ENCODE measurements at places on chromosomes 12 and 14.
A peak's percentile ranks its signal among the peaks of the same experiment; 100 is the strongest.

DNA sequence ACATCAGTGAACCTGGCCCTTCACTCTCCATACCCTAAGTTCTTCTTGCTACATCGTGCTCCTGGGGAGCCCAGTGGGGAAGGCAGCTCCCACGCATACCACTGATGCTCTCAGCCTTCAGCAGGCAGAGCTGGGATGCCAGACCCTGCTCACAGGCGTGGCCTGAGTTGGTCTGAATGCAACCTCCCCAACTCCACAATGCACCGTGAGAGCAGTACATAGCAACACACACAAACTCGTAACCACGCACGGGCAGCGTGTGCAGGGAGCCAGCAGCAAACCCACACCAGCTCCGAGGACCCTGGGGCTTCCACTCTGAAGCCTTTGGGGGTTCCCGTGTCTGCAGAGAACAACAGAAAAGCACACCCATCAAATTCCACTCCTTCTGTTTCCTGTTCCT, 37.3 kb downstream of the ANO2 start:
- no peak for DNase-seq

GRCh38 chr14:77812028-77812427, 12.1 kb downstream of the ADCK1 start:
- no peak for DNase-seq

DNA sequence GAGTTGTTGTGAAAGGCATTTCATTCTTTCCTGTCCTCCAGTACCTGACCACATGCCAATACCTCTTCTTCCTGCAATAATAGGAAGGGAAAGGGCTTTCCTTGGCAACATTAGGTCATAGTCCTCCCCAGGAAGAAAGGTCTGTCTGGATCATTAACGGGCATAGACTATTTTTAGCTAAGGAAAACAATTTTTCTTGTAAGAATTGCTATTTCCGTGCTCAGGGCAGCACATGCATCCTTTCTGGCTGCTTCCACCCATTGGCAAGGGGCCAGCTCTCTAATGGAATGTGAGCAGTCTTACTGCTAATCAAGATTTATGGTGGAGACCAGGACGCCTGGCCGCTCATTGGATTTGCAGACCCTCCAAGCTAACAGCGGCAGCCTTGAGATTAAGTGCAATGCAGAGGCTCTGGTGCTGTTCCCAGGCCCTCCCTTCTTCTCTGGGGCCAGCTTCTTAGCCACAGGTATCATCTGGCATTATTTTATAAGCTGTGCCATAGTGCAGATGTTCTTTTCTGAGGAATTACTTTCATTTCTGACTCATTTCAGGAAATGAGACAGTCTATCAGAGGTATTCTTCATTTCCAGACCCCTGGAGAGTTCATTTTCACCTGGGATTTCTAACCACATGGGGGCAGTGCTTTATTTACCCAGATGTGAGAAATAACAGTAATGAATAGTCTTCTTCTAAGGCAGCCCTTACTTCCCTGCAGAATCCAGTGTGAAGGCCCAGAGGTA, 52.9 kb downstream of the ANO6 start:
- peak; percentile 83 for DNase-seq

GRCh38 chr14:86935241-86935885, 1057.6 kb downstream of the GALC start:
- DNase-seq = peak; percentile 47

GRCh38 chr12:79547735-79548609, 142.8 kb downstream of the PAWR start:
- peak; percentile 43 for DNase-seq

GRCh38 chr12:32134101-32134888, 27.6 kb downstream of the BICD1 start:
- no peak for DNase-seq

GRCh38 chr12:132319359-132319950, 9.9 kb downstream of the GALNT9 start:
- DNase-seq = no peak

- DNase-seq = no peak
Measured at GRCh38 chr12:24725616-24726015, 223.3 kb downstream of the BCAT1 start.

DNA sequence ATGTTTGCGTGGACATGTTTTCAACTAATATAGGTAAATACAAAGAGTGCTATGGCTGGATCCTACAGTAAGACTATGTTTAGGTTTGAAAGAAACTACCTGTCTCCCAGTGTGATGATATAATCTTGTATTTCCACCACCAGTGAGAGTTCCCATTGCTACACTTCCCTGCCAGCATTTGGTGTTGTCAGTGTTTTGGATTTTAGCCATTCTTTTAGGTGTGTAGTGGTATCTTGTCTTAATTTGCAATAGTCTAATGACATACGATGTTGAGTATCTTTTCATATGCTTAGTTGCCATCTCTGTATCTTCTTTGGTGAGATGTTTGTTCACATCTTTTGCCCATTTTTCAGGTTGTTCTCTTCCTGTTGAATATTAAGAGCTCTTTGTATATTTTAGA, 103.5 kb downstream of the RALGAPA1 start:
- DNase-seq = no peak

- DNase-seq = no peak
Measured at GRCh38 chr14:21105095-21105494, 4.2 kb downstream of the TMEM253 start.

DNA sequence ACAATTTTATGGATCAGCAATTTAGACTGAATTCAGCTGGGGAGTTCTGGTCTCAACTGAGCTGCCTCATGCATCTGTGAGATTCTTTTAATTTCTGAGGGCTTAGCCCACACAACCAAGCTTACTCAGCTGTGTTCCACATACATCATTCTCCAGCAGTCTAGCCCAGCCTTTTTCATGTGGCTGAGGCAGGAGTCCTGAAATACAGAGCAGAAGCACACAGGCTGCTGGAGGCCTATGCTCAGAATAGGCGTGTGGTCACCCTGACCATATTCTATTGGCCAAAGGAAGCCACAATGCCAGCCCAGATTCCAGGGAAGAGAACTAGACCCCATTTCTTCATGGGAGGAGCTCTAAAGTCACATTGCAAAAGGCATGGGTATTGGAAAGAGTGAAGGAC, 72.3 kb upstream of the DHRS4 start:
- DNase-seq = peak; percentile 2

- DNase-seq = no peak
Measured at GRCh38 chr12:81942594-81942993, 183.4 kb upstream of the PPFIA2 start.

- no peak for DNase-seq
Measured at GRCh38 chr14:92493492-92493891, 20.1 kb upstream of the RIN3 start.

- no peak for DNase-seq
Measured at GRCh38 chr14:24411443-24412389, 12.9 kb downstream of the NYNRIN start.

DNA sequence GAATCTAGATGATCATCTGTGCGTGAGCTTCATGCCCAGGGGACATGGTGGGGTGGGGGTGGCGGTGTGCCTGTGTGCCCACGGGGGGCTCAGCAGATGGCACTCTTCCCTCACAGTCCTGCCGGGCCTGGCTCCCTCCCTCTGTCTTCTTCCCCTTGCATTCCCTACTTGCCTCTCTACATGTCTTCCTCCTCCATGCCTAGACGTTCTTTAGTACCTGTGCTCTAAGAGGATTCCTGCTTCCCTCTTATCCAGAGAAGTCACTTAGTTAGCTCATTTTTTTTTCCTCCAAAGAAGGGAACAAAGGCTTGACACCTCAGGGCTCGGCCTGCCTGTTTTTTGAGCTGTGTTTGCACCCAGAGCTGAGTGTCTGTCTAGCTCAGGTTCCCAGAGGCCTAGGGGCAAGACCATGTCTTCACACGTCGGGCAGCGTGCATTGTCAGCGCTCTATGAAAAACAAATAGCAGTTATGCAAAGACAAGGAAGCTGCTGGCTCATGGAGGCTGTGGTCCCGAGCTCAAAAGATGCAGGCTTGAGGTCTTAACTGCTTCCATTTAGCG, 48.8 kb downstream of the NINJ2 start:
- DNase-seq = no peak

GRCh38 chr12:54251667-54252284, 28.1 kb downstream of the CBX5 start:
- DNase-seq = no peak

DNA sequence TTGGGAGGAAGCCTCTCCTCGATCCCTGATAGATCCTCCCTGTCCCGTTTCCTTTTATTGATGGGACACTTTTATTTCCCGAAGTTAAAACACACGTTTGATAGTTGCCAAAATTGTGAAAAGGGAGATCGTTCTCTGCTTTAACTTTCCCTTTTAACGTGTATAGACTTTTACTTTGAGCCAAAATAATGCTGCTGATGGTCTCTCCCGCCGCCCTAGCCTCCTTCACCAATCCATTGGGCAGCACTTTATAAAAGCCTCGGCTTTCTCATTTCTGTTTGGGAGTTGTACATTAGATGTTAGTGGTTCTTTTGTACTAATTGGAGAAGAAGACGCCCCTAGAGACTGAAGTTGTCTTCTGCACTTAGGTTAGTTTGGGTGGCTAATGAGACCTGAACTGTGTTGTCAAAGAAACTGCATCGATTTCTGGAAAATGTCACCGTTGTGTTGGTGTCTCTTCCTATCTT, 1.4 kb downstream of the TMTC2 start:
- no peak for DNase-seq

DNA sequence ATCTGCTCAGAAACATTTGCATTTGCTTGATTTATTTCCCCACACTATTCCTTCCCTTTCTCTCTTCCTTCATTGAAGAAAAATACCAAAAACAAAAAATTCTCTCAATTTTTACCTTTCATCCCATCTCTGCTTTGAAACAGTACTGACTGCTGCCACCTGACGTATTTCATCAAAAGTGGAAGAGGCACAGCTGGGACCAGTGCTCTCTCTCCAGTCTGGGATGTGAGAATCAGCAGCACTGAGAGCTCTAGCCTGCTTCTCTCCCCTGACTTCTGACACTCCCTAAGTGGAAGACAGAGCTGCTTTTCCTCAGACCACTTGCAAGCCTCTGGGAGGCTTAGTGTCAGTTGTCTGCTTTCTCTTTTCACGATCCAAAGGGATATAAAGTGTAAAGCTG, 36.9 kb downstream of the TTLL5 start:
- no peak for DNase-seq

GRCh38 chr12:42201063-42201462, 37.0 kb downstream of the YAF2 start:
- DNase-seq = no peak

DNA sequence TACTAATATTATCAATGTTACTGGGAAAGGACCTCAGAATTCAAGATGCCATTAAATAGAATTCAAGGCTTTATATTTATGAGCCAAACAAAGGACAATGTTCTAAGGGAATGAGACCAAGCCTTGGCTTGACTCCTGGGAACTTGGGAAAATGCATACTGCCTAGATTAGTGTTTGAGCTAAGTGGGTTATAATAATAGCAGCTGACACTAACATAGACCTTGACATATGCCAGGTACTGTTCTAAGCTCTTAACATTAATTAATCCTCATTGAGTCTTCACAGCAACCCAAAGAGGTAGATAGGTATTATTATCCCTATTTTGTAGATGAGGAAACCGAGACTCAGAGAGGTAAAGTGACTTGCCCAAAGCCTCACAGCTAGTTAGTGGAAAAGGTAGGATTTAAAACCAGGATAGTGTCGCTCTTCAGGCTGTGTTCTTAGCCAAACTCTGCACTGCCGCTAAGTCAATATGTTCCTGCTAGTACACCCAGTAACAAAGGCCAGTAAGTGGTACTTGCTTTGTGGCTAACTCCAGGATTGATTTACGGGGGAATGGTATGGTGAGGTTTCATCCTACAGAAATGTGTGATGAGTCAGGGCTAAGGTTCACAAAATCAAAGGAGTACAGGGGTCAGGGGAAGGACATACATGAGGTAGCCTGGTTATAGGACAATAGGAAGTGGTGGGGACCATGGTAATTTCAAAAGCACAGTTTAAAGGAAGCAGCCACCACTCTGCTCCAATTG, 35.8 kb upstream of the PRKAB1 start:
- DNase-seq = no peak

DNA sequence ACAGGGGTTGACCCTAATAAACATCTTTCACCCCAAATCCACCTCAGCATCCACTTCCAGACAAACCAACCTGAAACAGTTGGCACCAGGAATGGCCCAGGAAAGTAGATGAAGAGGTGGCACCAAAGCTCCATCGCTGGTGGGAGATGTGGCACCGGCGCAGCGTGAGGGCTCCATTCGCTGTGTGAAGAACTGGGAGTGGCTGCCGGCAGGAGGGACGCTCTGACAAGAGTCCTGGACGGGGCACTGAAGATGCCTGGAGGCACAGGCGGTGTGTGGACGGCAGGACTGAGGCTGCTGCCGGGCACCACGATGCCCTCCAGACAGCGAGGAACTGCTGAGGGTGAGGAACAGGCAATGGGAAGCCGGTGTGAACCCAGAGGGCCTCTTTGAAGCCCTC, 29.3 kb downstream of the DIO3 start:
- DNase-seq = no peak

GRCh38 chr12:110246636-110247339, 34.3 kb upstream of the ATP2A2 start:
- DNase-seq = no peak
